ENCODE measurements at places on chromosomes 2 and 18.
A peak's percentile ranks its signal among the peaks of the same experiment; 100 is the strongest.

GRCh38 chr2:126798276-126799140 lies 100.2 kb upstream of the TEX51 start:
- no peak for DNase-seq

GRCh38 chr2:54570925-54571694 lies 115.0 kb downstream of the SPTBN1 start:
- no peak for DNase-seq

DNA sequence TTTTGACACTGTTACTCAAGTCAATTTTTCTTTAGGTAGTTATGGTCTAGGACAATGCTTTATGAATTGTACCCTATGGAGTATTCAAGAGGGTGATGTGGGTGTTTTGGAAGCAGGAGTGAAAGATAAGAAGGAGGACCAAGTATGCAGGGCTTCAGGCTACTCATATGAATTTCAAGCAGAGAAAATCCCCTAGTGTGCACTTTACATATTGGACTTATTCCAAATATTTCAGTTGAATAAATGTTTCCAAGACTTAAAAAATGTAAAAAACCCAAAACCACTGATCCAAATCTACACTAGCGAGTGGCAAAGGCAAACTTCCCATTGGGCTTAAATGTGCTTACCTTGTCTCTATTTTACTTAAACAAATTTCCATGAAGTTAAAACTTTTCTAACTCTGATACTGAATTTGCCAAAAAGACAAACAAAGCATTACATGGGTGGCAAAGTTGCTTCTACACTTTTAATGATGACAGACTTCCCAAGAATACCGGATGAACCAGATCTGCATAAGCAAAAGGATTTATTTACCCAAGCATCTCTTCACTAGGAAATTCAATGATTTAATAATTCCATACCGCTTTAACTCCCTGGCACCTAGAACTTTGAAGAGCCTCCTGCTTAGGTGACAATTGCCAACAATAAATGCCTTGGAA lies 1233.5 kb upstream of the NXPH2 start:
- no peak for DNase-seq

- no peak for DNase-seq
These were observed 15.8 kb downstream of the DGKD start for GRCh38 chr2:233369897-233370685.

GRCh38 chr18:907115-907884 lies 2.6 kb downstream of the ADCYAP1 start:
- DNase-seq, result no peak

- DNase-seq, result peak; percentile 30
These were observed 566 bp upstream of the CMPK2 start for GRCh38 chr2:6866275-6866671.

- no peak for DNase-seq
These were observed 248.6 kb downstream of the NEDD4L start for GRCh38 chr18:58292638-58293037.

DNA sequence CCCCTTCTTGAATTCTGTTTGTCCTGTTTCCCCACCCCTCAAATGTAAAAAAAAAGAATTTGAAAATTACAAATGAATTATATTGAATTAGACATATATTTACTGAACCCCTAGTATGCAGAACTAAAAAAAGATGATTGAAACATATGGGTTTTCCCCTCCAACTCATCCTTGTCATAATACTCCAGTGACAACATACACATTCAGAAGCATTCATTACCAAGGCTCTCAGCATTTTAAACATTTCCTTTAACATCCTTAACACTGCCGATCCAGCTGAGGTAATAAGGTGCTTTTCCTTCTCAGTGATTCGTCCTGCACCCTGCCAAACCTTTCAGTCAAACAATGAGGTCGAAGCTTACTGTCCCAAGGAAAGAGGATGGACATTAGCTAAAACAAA lies 53.1 kb upstream of the DTNB start:
- no peak for DNase-seq

DNA sequence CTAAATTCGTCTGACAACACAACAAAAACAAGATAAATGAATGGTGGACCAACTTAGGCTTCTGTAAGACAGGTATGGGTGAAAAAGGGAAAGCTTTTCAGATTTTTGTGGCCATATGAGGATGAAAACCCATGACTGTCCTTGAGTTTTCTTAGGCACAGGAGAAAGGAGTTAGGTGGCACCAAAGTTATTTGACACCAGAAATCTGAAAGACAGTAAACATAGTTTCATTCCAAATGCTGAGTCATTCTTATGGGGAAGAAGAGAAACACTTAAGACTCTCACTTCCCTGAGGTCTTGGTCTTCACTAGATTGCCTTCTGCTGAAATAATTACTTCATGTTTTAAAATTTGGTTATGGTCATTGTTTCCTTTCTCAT lies 5.2 kb upstream of the GPD2 start:
- no peak for DNase-seq

- DNase-seq, result no peak
These were observed 297.1 kb upstream of the RBMS1 start for GRCh38 chr2:160790738-160791137.

DNA sequence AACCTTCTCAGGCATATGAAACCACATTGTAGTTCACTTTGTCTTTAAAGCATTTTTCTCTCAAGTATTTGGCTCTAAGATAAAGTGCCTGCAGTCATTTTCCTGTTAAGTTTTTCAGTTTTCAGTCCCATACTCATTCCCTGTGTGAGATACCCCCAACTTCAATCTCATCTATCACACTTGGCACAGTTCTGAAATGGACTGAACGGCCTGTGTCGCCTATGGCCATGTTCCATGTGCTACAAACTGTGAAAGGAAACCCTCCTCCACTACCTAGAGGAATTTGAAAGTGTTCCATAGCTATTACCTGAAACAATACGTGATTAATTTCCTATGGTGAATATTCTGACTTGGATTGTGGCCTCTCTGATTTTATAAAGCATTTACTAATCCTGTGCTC lies 319.1 kb downstream of the CTNNA2 start:
- no peak for DNase-seq

DNA sequence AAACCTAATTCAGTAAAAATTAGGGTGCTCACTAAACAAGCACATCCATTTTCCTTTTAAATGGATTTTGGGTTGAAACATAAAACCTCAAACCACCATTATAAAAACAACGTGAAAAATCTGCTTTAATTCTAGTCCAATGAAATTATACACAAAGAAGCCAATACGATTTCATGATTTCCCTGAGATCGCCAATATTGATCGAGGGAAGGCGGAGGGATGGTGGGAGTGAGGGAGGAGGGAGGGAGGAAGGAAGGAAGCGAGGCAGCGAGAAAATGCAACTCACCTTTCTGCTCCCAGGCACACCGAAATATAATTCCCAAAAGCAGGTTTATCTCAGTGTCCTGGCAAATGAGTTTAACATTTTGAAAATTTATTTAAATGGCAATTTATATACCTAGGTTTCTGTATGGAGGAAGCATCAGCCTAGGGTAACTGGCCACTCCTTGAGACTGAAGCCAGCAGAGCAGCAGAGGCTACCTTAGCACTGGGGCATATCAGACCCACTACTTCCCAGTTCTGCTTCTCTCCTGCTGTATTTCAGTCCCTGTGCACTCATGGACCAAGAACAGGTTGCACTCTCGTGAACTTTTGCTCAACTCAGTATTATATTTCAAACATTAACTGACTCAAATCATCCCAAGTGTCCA lies 2.3 kb upstream of the ONECUT2 start:
- no peak for DNase-seq

Measured in NCI-H1105 (cell line).